SW480 (cell line): ENCODE measurements at places on chromosomes 1 and 21.

DNA sequence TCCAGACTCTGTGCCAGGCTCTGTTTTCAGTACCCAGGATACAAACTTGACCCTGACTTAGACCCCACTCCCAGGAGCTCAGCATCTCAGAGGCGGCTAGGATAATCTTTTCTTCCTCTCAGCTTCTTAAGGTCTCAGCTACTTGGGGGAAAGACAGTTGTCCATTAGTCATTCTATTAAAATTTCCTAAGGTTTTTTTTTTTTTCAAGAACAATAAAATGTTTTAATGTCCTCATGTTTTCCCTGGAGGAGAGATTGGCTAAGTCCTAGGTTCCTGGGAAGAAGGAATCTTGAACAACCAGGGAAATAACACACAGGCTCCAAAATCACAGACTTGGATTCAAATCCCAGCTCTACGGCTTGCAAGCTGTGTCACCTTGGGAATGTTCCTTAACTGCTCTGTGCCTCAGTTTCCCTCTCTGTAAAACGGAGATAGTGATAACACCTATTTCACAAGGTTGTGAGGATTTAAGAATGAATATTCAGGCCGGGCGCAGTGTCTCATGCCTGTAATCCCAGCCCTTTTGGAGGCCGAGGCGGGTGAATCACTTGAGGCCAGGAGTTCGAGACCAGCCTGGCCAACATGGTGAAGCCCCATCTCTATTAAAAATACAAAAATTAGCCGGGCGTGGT lies 33.0 kb downstream of the CDK18 start:
- DNase-seq: no peak

- no peak for DNase-seq
Observed at GRCh38 chr1:185761841-185762240, 27.6 kb downstream of the HMCN1 start.

DNA sequence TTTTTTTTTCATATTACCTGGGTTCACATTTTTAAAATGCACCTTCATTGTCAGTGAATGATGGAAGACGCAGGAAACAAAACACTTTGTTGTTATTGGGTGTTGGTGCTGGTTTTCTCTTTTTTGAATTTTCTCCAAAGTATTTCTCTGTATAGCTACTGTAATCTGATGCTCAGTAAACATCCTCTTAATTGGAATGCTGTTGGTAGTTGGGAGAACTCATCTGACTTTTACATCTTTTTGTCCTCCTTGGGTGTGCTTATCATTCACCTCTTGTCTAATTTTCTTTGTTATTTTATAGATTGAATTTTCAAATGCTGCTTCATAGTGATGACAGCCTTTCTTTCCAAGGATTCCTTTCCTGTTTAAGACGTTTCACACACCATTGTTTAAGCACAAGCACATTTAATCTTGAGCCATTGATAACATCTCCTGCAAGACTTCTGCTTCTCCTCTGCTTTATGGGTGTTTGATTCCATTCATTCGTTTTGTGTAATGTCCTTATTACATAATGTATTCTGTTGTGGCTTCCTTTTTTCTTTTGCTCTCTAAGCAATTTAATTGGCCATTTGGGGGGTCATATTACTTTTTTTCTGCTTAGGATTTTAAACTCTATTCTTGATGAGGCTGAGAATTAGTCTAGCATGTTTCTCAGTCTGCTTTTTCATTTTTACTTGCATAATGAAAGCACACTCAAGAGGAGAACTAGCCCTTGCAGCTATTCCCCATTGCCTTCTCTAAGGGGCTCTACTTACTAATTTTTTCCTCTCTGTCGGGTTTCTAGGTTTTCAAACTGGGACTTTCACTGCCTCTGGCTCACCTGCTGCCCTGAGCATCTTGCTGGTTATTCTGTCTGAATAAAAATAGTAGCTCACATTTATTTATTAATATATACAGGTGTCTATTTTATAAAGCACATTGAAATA lies 42.0 kb upstream of the CD34 start:
- no peak for DNase-seq

- DNase-seq: no peak
Observed at GRCh38 chr1:66712839-66713238, 39.4 kb upstream of the DYNLT5 start.

GRCh38 chr1:24442764-24443163 lies 27.2 kb downstream of the NIPAL3 start:
- no peak for DNase-seq

- peak; percentile 75 for DNase-seq
Observed at GRCh38 chr1:10074059-10074851, 41.5 kb downstream of the UBE4B start.

- DNase-seq: no peak
Observed at GRCh38 chr1:205543351-205544301, 39.2 kb downstream of the CDK18 start.

GRCh38 chr1:168273575-168273974 lies 7.1 kb upstream of the TBX19 start:
- no peak for DNase-seq

- no peak for DNase-seq
Observed at GRCh38 chr1:51324251-51325010, 5.9 kb downstream of the TTC39A start.

DNA sequence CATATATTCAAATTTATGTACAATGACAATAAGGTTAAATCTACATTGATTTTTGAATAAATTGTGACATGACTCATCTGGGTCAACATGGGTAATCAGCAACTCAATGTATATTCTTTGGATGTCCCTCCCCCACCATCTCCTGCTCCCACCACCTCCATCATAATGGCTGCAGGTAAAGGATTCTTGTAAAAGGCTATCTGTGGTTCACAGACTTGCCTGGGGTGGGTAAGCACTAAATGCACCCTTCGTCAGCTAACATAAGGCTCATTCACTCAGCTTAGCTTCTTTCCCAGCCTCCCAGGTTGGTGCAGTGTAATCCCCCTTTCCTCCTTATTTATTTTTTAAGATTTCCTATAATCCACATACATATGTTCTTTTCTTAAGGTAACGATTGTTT lies 355.7 kb upstream of the DPYD start:
- DNase-seq: no peak

DNA sequence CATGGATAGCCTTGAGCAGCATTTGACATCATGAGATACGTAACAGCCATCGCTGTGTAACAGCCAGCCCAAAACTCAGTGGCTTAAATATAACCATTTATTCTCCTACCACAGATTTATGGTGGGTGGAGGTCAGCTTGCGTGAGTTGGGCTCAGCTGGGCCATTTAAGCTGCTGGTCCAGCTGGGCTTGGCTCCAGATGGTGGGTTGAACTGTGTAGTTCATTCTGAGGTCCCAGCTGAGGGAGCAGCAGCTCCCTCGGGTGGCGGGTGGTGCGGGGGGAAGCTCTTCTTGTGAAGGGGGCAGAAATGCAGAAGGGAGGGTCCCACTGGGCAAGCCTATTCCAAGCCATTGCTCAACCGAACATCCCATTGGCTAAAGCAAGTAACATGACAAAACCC lies 75.9 kb downstream of the IGSF21 start:
- no peak for DNase-seq

- DNase-seq: no peak
Observed at GRCh38 chr1:29856340-29857114, 620.2 kb downstream of the PTPRU start.

- DNase-seq: no peak
Observed at GRCh38 chr1:184504040-184504954, 117.5 kb downstream of the C1orf21 start.

- DNase-seq: no peak
Observed at GRCh38 chr1:82597649-82598048, 796.9 kb downstream of the ADGRL2 start.

DNA sequence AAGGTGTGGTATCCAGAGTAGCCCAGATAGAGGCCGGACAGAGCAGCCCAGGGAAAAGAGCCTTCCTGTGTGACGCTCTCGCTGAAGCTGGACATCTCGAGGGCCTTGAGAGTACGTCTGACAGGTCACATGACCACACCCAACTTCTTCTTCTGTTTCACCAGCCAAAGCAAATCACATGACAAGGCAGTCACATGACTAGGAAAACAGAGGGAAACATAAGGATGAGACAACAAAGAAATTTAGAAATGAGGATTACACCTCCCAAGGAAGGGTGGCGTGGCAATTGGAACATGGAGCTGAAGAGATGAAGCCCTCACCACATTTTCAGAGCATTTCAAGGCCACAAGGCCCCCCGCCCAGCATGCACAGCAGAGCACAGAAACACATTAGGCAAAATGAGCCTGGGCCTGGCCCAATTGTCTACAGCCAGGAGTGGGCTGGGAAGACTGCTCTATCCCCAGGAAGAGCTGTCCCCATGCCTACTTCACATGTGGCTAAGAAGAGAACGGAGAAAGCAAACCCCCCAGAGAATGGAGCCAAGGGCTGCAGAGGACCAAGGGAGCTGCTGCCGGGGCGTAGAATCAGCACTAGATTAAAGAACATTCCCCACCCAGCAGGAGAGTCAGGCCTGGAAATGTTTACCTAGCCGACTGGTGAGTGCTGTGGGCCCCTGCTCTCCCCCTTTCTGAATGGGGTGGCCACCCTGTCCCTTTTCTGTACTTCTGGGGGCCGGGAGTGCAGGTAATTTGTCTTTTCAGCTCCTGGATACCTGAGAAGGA lies 305.1 kb downstream of the NPHP4 start:
- DNase-seq: no peak

DNA sequence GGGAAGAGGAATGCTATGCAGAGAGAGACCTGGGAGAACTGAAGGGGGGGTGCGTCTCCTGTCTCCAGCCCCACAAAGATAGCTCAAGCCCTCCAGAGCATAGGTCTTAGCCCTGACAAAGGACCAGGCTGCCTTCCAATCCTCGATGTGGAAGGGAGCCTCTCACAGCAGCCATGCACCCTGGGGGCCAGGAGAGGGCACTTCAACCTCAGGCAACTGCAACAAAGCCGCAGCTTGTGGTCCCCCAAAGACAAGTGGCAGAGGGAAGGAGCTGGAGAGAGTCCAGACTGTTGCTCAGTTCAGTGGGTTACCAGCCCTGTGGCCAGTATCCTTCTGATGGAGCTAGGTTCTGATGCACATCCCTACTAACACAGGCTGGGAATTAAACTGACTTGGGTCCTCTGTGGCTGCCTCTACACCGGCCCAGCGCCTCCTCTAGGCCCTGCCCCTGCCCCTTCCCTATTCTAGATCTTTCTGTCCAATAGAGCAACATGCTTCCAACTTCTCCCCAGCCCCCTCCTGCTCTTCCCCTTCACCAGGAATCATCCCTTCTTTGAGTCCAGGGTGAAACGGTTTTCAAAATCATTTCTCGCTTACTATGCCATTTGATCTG lies 100.7 kb upstream of the SPATA6 start:
- DNase-seq: peak; percentile 56

DNA sequence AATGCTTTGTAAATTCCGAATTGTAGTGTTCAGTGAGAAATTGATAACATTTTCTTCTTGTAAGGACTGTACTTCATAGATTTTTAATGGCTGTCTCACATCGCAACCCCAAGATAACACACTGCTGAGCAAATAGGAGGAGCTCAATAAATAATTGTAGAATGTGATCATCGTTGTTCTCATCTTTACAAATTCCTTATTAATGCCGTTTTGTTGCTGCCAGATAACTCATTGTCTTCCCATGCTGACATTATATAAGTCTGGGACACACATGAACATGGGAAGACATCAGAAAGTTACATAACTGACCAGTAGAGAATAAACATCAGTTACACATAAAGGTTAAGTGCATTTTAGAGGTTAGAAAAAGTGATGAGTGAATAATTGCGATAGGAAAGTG lies 46.4 kb upstream of the TSPAN2 start:
- no peak for DNase-seq

GRCh38 chr1:150089846-150090520 lies 22.4 kb downstream of the VPS45 start:
- no peak for DNase-seq

DNA sequence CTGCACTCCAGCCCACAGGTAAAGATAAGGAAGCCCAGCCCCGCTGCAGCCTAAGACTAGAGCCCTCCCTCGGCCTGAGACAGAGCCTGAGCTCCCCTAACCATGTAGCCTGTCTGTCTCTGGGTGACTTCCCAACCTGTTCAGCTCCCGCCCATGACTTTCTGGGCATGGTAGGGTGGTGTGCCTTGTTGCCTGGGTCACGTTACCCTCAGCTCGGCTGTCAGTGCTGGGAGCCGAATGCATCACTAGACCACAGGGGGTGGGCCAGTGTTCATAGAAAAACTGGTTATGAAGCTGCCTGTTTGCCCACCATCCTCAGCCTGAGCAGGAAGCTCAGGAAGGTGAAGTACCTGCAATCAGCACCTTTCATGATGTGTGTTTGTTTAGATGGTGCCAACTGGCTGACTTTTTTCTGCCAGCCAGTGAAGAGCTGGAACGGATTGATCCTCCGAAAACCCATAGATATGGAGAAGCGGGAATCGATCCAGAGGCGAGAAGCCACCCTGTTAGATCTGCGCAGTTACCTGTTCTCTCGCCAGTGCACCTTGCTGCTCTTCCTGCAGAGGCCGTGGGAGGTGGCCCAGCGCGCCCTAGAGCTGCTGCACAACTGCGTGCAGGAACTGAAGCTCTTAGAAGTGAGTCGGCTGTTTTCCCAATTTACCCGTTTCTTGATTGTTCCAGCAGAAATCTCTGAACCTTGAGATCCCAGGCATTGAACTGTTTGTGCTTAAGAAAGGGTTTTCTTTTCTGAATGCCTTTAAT lies 43.9 kb upstream of the PWP2 start:
- DNase-seq: no peak

DNA sequence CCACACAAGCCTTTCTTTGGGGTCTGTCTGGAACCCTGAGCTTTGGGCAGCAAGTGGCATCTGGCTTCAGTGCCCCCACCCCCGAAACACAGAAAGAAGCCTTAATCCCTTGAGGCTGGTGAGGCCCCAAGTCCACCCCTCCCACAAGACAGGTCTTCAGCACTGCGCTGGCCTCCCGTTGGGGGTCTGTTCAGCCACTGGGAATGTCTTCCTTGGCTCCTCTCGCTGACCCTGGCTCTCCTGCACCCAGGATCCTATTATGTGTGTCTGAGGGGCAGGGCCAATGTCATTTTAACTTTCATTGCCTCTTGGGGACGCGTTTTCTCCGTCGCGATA lies 26.9 kb downstream of the ATP8B2 start:
- DNase-seq: no peak

DNA sequence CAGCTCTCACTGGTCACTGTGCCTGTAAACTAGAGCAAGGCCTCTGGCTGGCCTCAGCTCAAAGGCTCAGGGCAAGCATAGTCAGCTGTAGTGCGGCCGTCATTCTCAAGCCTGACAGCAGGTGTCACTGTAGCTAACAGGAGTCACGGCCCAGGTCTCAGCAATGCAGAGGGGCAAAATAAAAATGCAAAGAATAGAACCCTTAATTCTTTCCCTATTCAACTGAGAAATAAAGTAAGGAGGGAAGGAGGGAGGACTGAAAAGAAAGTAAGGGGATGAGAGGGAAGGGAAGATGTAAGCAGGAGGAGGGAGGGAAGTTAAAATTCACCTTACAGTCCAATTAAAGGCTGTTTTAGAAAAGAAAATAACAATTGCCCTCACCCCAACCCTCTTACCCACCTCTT lies 106.1 kb downstream of the KIAA0319L start:
- peak; percentile 27 for DNase-seq

GRCh38 chr1:214447557-214447871 lies 103.9 kb downstream of the PTPN14 start:
- DNase-seq: no peak

DNA sequence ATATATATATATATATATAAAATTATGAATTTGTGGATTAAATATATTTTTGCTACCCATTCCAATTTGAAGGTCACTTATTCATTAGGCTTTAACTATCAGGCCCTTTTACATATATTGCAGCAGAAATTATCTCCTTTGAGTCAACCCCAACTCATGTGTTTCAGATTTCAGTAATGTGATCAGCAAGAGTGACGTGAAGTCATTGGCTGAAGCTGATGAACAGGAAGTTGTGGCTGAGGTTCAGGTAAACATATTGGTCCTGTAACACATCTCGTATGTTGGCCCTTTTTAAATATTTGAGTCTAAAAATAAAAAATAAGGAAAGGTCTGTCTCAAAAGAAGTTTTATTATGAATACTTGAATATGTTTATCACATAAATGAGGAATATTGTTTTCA lies 8.5 kb downstream of the VPS45 start:
- DNase-seq: no peak
